T-helper 2 cell (primary cell): ENCODE measurements at places on chromosomes 5 and 9.

DNA sequence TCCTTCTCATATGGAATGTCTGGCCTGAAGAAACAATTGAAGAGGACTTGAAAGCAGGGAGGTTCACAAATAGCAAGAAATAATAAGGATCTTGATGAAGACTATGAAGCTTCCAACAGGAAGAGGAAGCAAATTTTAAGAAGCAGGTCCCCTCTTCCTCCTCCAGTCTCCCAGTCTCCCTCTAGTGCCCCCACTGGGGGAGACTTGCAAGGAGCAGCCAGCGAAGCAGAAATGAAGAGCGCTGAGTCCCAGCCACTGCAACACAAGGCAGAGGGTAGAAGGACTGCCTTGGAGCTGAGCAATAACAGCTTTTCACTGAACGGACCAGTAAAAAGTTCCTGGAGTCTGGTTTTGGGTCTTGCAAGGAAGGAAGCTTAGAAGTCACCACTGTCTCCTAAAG lies 32.6 kb upstream of the ACO1 start:
- no peak for DNase-seq

- no peak for DNase-seq
Observed at GRCh38 chr9:38441347-38442085, 17.3 kb upstream of the IGFBPL1 start.

GRCh38 chr9:83280268-83280667 lies 217.3 kb upstream of the RASEF start:
- no peak for DNase-seq

DNA sequence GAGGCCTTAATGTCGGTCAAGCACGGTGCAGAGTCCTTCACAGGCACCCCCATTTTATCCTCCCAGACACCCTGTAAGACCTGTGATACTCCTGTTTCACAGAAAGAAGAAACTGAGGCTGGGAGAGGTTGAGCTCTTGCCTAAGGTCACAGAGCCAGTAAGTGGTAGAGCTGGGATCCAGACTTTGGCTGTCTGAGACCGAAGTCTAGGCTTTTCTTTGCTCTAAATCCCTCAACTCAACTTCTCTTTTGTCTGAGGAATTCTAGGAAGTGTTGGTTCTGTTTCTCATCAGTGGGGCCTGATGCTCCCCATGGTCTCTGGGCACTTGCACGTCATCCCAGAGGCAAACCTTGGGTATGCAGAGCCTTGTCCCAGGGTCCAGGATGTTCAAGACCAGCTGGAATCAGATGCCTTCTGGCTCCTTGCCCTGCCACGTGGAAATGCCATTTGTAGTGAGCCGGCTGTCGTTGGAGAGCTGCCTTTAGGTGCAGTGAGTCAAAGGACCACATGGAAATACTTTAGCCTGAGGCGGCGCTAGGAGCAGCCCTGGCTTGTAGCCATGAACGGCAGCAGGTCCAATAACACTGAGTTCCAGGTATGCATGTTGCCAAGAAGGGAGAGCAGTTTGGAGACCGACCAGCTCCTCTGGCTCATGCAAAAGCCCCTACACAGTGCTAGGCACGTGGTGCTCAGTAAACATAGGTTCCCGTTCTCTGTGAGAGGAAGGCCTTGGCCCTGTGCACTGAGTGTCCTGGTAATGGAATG lies 9.2 kb downstream of the DCANP1 start:
- no peak for DNase-seq

DNA sequence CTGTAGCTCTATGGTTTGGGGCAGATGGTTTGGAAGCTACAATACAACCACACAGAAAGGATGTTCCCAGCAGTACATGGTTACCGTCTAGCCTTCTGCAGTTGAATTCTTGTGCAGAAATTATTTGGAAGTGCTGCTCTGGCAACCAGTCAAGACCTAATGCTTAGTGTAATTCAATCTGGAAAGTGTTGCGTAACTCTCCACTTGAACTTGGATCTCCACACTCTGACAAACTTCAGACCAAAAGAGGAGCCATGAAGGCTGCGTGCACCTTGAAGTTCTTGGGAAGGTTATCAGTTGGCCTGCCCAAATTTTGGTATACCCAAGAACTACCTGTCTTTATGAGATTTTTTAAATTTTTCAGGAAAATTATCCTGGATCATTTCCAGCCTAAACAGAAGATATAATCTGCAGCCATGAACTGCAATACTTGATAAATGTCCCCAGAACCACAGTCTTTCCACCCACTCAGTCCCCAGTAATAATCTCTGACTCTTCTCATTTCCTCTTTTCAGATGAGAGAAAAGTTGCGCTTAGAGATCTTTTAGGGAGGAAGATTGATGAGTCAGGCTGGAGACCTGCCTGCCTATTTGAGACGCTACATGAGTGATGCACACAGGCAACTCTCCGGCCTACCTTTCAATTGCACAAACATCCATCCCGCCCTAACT lies 159.9 kb downstream of the FANCC start:
- no peak for DNase-seq

DNA sequence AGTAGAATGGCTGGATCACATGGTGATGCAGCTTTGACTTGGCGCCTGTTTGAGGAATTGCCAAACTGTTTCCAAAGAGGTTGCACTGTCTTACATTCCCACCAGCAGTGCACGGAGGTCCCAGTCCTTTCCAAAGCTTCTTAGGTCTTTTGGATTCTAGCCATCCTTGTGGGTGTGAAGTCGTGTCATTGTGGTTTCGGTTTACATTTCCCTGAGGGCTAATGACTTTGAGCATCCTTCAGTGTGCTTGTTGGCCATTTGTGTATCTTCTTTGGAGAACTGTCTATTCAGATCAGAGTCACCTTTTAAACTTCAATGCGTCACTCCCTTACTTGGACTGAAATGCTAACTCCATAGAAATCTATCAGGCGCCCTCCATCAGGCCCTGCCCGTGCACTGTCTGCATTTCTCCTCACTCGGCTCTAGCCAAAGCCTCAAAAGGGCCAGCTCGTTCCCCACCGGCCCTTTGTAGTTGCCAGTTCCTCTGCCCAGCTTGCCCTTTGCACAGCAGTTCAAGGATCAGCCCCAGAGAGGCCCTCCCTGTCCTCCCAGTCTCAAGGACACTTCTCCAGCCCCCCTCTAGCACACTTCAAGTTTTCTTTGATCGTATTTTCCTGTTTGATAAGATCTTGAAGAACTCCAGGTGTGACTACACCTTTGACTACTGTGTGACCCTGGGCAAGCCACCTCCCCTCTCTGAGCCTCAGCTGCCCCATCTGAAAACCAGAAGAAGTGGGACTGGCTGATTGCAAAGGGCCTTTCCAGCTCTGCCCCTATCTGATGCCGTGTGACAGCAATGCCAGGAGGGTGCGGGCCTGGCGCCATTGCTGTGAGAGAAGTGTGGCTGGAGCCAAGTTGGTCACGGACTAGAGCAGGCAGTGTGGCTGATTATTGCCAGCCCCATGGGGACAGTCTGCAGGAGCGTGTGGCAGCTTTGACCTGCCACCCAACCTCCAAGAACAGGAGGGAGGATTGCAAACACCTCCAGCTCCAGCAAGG lies 5.6 kb downstream of the HRH2 start:
- DNase-seq = peak; percentile 30
